Thyroid gland (tissue), 4 donors: ENCODE measurements at places on chromosomes 3 and 15. TPM values are rescaled to one million over a fixed set of nuclear protein-coding genes. Genes with fewer than 3 reads are reported as not detected.

SAXO2 gene
- 0.81 TPM for total RNA-seq

TGM5 gene
- total RNA-seq = not detected

GOLGA8T gene
- not detected for total RNA-seq

PEX5L gene
- total RNA-seq = not detected

GRCh38 chr15:73560501-73561117, 72.6 kb downstream of the NPTN start:
- DNase-seq = no peak
